ENCODE measurements at places on chromosomes 16 and 17.
A peak's percentile ranks its signal among the peaks of the same experiment; 100 is the strongest.

- DNase-seq = no peak
These were observed 64.5 kb upstream of the HSBP1 start for GRCh38 chr16:83743241-83743640.

- DNase-seq = no peak
These were observed 13.3 kb upstream of the SPOP start for GRCh38 chr17:49691086-49691676.

GRCh38 chr17:16215002-16215272, 397 bp downstream of the NCOR1 start:
- DNase-seq = peak; percentile 1

GRCh38 chr17:34740565-34741520, 161.5 kb downstream of the TMEM132E start:
- DNase-seq = no peak

DNA sequence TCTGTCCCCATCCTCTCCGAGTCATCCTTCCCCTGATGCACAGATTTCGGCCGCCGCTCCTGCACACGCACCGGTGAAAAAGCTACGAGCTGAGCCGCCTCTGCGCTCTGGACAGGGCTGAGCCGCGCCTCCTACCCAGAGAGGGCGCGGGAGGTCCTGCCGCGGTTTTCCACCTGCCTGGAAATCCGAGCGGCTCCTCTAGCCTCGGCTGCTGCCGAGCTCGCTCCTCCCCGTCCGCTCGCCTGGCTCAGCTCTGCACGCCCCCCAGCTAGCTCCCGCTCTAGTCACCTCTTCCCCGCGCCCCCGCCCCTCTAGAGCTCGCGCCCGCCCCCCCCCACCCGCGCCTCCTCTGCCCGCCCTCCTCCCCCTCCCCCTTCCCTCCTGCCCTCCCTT, 198 bp upstream of the SHISA9 start:
- DNase-seq = no peak

DNA sequence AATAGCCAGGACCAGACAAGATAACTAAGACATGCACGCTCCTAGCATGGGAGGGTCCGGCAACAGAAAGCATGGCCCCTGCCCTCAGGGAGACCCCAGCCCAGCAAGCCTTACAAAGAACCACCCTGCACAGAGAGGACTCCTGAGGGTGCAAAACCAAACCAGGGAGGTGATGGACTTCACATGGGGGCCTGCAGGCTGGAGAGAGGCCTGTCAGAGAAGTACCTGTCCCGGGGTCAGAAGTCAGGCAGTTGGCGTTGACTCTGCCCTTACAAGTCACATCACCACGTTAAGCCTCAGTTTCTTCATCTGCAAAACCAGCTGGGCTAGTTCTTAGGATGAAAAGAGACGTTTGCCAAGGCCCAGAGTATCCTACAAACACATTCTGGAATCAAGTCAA, 4.7 kb downstream of the OTOP2 start:
- DNase-seq = no peak

- DNase-seq = peak; percentile 14
These were observed 199.1 kb downstream of the KATNIP start for GRCh38 chr16:27748868-27749546.

DNA sequence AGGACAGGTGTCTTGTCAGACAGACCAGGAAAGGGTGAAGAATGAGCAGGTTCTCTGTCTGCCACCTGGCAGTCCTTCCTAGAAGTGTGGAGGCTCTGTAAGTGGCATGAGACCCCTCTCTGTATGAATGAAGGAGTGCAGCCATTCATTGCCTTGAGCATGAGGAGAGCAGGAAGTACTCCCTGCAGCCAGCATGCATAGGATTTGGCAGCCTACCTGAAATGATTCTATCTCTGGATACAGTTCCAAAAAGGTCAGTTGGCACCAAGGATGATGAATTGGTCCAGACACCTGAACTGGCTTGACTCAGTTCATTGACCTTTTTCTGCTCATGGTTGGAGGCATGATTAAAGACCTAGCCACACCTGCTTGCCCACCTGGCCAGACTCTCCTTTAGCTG, 163.0 kb downstream of the PRKCB start:
- DNase-seq = no peak

DNA sequence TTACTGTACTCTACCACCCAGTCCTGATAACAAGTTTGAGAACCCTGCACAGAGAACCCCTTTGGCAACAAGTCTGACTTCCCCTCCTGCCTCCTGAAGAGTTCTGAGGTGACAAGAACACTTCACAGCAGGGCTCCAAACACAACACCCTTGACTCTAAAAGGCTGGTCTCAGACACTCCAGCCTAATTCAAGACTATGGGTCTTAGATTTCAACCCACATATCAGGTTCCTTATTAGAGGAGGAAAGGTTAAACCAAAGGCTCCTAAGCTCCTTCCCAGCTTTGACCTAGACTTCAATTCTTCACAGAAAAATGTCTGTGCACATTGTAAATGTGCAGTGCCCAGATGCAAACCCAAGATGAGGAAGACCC, 23.0 kb downstream of the RANBP10 start:
- no peak for DNase-seq

DNA sequence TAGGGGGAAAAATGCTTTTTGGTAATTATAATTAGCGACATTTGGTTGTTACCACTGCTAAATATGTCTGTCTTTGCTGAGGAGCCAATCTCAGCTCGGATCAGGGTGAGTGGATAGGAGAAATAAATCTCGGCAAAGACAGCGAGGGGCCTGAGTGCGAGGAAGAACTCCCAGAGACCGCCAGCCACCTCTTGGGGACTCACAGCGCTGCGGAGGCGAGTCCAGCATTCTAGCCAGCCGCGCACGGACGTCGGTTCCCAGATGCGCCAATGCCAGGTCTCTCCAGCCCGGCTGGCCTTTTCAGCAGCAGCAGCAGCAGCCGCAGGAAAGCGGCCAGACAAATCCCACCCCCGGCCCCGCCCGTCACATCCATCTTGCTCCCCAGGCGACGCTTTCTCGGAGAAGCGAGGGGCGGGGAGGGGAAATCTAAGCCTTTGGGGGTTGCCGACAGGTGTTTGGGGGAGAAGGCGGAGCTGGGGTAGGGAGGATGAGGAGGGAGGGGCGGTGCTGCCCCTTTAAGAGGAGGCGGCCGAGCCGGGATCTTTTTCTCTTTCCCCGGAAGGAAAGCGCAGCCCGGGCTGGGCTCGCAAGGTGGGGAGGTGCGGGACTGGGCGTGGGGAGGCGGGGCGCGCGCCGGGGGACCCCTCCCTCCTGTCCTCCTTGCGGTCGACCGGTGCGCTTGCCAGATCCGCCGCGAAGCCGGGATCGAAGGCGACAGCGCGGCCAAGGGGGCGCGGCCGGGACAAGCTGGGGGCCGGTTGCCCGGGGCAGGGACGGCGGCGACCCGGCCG, at the start of gene ITGA3:
Gene ITGA3, plus strand, starts transcription at position 685 of the 791 bp plus-strand sequence. CDS start 330 bp downstream, outside the sequence.
- peak; percentile 32 for DNase-seq

DNA sequence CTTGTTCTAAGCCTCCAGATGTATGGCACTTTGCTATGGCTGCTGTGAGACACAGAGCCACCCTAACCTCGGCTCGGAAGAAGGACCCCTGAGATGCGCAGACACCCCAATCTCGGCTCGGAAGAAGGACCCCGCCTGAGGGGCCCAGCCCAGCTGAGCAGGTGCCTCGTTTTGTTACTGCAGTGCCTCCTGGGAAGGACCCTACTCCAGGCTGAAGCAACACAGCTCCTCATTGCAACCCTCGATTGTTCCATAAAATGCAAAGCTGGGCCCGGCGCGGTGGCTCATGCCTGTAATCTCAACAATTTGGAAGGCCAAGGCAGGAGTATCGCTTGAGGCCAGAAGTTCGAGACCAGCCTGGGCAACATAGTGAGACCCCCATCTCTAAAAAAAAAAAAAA, 61.3 kb downstream of the C16orf95 start:
- DNase-seq = no peak

GRCh38 chr16:29702269-29702668, 23.3 kb downstream of the QPRT start:
- DNase-seq = no peak

DNA sequence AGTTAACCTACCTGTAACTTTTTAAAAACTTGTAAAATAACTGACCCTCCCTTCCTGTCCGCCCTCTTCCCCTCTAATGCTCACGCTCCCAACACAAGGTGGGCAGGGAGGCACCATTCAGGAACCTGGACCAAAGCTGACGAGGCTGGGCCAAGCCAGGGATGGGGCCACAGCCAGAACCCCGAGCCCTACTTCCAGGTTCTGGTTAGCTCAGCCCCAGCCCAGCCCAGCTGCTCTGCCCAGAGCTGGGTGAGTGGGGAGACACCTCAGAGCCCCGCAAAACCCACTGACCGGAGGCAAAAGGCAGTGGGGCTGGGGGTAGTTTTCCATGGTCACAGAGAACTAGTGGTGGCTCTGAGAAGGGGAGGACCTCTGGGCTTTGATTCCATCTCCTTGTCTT, 7.4 kb downstream of the CNP start:
- DNase-seq = no peak

GRCh38 chr16:23700509-23700908, 12.5 kb downstream of the ERN2 start:
- DNase-seq = no peak
